ENCODE measurements at places on chromosomes 7 and 10.
A peak's percentile ranks its signal among the peaks of the same experiment; 100 is the strongest.

GRCh38 chr7:134374791-134375190, 58.1 kb upstream of the SLC35B4 start:
- no peak for DNase-seq

DNA sequence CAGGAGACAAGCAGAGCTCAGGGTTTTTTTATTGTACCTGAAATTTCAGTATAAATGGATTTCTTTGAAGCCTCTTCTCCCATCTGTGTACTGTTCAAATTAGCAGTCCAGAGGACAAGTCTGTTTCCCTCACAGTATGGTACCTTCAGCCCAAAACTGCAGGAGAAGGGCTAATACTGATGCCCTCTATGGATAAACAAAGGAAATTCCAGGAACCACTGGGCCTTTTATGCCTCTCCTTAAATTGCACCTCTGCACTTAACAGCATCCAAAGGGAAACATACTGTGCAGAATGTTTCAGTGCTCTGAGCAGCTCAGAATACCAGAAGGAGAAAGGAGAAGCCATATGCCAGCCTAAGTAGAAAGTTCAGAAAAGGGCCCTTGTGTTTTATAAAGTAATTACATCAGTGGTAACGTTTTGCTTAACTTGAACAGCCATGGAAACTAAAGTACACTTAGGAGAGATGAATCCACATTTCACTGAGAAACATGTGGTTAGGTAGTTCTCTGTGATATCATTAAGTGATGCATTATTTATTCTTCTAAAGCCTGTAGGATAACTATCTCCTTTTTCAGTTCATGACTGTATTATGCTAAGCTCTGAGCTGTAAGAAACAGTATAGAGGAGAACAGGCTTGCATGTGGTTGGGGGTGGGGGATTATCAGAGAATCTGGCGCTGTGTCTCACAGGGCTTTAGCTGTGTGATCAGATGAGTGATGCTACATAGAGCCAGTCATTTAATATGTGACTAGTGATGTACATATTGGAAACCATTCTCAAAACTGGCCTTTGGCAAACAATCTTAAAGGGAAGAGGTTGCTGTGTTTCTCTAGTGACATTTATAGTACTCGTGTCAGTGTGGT, 111.3 kb downstream of the POU6F2 start:
- no peak for DNase-seq

DNA sequence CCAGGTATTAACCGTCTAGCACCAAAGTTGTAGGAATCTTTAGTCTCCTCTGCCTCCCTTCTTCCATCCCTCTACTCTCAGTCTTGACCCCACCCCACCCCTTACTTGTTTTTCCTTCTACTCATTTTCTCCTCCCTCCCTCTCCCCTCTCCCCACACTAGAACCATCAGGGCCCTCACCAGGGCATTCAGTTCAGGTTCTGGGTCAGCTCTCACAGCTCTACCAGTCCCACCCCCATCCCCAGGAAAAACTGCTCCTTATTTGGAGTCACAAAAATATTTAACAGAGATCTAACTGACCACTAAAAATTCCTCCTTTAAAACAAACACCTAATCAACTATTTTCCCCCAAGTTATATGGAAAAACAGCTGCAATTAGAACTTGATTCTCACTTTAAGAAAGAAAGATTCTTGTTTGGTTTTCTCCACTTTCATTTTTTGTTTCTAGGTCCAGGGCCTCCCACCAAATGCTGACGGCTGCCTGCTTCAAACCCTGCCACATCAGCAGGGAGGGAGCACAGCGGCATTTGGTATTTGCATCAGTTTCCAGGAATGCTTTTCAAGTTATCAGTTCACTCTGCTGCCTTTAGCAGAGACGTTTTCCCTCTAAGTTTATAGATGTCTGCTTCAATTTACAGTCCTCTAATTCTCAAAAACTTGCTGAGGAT, 2.8 kb upstream of the COL1A2 start:
- DNase-seq = no peak

DNA sequence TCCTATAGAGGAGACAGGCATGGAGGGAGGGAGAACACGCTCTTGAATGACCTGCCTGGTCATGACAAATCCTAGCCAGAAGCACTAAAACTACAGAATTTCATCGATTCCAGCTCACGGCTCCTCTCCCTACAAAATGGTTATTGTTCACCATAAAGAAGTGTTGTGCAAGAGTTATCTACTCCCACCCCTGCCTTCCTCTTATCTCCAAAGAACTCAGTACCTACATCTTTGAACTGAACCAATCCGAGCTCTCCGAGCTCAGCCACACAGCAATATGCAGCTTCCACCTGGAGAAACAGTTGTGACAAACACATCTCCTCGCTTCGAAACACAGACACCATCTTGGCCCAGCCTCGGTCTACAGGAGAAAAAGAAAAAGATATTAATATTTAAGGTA, 26.9 kb upstream of the TMEM213 start:
- DNase-seq = no peak

DNA sequence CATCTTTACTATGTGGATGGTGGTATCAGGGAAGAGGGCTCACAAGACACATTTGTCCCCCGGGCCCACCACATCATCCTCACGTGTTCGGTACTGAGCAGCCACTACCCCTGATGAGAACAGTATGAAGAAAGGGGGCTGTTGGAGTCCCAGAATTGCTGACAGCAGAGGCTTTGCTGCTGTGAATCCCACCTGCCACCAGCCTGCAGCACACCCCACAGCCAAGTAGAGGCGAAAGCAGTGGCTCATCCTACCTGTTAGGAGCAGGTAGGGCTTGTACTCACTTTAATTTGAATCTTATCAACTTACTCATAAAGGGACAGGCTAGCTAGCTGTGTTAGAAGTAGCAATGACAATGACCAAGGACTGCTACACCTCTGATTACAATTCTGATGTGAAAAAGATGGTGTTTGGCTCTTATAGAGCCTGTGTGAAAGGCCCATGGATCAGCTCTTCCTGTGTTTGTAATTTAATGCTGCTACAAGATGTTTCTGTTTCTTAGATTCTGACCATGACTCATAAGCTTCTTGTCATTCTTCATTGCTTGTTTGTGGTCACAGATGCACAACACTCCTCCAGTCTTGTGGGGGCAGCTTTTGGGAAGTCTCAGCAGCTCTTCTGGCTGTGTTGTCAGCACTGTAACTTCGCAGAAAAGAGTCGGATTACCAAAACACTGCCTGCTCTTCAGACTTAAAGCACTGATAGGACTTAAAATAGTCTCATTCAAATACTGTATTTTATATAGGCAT, 9.1 kb upstream of the CSGALNACT2 start:
- DNase-seq = peak; percentile 84

DNA sequence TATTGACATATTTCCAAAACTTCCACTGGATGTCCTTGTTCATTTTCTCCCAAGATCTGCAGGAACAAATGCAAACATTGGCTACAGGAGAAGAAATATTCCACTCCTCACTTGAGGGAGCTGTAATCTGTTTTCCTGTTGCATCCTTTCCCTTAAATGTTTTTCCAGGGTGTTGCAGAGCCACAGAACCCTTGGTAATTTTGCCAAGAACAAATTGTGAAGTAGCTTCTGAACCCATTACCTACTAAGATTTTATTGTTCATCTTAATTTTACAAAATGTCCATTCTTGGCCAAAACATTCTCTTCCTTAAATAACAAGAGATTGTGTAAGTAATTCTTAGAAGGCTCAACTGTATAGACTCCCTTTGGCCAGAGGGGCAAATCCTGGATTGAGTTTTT, 177.0 kb downstream of the GNAT3 start:
- DNase-seq = no peak

DNA sequence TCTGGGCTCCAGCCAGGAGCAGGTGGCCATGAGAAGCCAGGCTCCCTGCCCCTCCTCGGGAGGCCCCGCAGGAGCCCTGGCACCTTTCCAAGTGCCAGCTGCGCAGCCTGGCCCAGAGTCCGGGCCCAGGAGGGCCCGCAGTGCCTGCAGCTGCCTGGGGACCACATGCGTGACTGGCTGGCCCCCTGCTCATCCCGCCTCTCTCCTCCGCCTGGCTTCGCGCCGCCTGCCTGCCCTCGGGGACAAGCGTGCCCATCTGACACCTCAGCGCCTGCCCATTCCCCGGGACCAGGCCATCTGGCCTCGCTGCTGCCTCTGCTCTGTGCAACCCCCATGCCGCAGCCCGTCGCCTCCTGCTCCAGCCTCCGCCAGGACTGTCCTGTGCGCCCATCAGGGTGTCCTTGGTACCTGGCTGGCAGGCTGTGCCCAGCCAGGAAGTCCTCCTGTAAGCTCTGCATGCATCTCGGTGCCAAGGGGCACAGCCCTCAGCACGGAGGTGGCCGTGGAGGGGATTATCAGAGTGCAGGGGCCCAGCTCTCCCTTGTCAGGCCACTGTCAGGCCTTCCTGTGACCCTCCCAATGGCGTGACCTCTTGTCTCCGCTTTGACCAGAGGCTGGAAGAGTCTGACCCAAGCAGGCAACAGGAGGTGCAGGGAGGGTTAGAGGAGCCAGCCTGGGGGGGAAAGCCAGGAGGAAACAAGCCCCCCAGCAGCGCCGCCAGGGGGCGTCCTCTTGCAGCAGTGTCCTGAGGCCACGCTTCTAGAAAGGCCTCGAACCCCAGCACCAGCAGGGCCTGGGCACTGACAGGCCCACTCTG, 50.5 kb downstream of the TMEM209 start:
- no peak for DNase-seq

GRCh38 chr7:6589829-6590644, at the start of gene INTS15:
TSS of gene INTS15 (plus strand) at chr7:6590021. CDS start at chr7:6590284, 263 bp downstream.
- DNase-seq = peak; percentile 96

GRCh38 chr7:77482015-77482414, 55.1 kb upstream of the PTPN12 start:
- no peak for DNase-seq

DNA sequence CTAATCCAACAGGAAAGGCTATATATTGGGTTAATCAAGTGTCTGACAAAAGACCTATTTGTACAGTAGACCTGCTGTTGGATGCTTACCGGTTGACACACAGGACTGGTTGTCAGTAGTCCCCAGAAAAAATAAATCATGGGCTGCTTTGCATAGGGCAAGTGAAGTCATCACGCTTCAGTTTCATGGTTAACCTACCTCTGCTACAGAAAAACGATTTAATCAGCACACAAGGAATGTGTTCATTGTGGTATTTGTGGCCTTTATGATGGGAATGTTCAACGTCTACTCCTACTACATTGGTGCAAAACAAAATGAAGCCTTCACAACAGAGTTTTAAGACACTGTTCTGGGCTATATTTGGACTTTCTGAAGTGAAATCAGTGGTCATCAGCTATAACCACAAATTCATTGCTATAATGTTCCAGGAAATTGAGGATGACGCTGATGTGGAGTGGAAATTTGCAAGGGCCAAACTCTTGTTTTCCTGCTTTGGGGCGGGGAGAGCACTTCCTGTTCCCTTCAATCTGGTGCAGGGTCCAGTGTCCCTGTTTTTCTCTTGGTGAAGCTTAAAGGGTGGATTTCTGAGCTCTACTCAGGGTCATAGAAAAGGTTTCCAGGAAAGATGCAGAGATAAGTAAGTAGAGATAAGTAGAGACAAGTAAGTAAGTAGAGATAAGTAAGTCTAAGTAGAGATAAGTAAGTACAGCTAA, 39.3 kb upstream of the GGCT start:
- DNase-seq = no peak

- no peak for DNase-seq
These were observed 145.1 kb downstream of the SEMA3D start for GRCh38 chr7:85041605-85042216.

GRCh38 chr7:30884881-30885280, 26.8 kb upstream of the AQP1 start:
- DNase-seq = no peak

DNA sequence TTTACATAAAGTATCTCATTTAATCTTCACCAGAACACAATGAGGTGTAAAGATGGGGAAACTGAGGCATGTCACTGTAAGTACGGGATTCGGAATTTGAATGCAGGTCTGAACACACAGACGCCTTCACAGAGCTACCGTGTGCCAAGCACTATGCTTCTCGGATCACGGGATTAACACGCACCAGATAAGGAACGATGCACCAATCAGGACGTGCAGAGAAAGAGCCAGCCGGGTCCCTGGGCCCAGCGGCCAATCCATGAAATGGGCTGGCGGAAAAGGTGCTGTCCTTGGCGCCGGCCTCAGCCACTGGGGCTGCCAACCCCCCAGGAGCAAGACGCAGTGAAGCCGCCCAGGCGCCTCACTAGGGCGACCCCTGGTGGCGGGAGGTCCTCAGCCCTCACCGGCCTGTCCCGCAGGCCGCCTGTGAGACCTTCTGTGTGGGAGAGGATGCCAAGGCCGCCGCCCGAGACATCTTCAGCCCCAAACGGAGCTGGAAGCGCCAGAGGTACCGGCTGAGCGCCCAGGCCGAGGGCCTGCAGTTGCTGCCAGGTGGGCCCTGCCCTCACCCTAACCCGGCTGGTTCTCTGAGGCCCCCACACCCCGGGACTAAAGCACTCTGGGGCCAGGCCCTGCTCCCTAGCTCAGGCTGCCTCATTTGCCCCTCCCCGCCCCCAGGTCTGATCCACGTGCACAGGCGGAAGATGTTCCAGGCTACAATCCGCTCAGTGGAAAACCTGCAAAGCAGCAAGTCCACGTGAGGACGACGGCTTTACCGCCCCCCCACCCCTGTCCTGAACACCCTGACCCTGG, 15.6 kb downstream of the ATG9B start:
- DNase-seq = peak; percentile 85

DNA sequence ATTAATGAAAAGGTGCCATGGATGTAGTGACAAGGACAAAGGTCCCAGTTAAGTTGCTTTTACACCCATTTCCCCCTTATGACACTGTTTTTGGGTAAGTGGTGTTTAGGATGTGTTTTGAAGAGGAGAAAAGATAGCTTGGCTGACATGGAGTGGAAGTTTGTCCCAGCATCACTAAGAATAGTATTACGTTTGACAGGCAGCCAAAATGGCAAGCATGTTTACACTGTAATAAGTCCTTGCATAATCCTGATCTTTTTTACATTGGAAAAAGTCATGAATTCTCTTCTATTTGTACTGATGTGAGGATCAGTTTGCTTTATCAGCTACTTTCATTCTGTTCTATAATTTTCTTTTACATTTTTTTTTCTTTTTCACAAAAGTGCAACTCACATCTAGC, 137.8 kb downstream of the CHRM2 start:
- no peak for DNase-seq

- DNase-seq = no peak
These were observed 73.5 kb upstream of the CDK6 start for GRCh38 chr7:92909686-92910475.

DNA sequence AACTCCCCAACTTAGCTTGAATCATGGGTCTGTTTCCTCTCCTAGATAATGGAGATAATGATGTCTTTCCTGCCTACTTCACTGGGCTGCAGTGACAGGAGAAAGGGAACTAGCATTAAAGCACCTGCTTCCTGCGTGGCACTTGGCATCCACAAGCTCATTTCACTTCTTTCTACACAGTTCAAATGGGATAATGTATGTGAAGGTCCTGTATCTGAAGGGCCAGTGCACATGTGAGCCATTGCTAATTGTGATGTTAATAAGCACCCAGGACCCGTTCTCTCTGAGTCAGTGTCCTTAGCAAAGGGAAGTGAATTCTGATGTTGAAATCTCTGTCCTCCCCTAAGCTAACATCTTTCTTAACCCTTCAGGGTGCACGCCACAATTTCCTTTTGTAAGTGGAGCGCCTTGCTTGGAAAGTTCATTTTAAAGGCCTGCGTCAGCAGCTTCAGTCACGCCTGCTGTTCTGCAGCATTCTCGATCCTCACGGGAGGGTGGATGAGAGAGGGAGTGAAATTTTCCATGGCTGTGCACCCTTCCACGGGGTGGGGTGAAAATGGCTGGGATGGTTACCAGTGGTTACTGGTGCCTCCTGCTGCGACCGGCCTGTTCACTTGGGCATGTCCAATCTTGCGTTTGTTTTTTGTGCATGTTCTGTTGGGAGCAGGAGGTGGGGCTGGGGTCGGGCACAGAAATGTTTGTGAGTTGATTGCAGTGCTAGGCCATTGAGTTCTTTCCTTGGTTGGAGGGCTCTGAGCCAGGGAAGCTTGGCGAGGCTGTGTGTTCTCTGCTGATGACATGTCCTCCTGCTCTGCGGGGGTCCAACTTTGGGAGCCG, 59.2 kb downstream of the HK1 start:
- DNase-seq = no peak
